ENCODE measurements at places on chromosomes 7 and 10.
A peak's percentile ranks its signal among the peaks of the same experiment; 100 is the strongest.

DNA sequence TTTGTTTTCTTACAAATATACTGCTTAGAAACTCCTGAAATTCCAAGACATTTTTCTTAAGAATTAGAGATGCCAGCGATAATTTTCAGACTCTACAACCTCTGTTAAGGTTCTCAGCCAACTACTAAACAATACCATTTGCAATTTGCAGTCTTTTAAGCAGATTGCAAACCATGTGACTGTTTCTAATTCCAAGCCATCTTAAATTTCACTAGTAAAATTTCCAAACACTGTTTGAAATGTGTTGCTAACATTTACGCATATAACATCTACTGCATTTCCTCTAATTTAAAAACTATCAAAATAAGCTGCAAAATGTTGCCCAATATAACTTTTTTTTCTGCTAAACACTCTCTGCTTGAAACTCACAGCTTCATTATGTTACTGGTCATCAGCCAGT is 56.0 kb upstream of the MACROH2A2 start:
- no peak for DNase-seq

- DNase-seq: no peak
Measured at GRCh38 chr10:116826803-116827202, 22.5 kb upstream of the ENO4 start.

- no peak for DNase-seq
Measured at GRCh38 chr7:120583899-120584586, 273.9 kb downstream of the TSPAN12 start.

- DNase-seq: no peak
Measured at GRCh38 chr7:114160925-114161324, 242.1 kb upstream of the PPP1R3A start.

GRCh38 chr10:124711145-124711544 is 33.0 kb downstream of the FAM53B start:
- peak; percentile 6 for DNase-seq

GRCh38 chr7:127874951-127875608 is 156.2 kb downstream of the LRRC4 start:
- DNase-seq: no peak

GRCh38 chr7:23470330-23471105 is at the start of gene IGF2BP3:
Gene IGF2BP3, minus strand, starts transcription at chr7:23470491. Its CDS starts 381 bp downstream, at chr7:23470110.
- no peak for DNase-seq

GRCh38 chr10:42973411-42973810 is 103.5 kb upstream of the RET start:
- no peak for DNase-seq

- no peak for DNase-seq
Measured at GRCh38 chr7:49762666-49763065, 10.8 kb upstream of the VWC2 start.

DNA sequence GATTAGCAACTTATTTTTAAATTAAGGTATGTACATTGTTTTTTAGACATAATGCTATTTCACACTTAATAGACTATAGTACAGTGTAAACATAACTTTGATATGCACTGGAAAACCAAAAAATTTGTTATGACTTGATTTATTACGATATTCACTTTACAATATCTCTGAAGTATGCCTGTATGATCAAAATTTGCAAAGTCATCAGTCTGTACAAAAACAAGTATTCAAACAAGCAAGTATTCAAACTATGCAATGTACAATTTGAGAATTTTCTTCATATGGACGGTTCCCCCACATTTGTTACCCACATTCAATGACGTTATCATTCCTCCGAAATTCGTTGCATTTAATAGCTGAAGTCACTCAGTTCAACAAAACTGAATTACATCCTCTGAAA is 147.9 kb downstream of the AVL9 start:
- no peak for DNase-seq

DNA sequence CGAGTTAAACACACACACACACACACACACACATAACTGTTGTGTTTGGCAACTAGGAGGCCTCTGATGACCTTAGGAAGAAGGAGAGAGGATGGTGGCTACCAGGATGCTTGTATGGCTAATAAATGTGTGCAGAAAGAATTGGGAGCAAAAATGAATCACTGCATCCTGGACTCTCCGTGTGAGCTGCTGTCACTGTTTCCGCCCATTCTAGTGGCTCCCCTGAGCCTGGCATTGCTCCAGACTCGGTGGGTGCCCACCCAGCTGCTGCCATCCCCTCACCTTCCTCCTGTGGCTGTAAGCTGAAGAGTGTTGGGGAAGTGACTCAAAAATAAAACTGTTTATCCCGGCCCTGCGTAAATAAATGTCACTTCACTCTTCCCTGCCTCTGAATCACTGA is 149.5 kb upstream of the MINDY3 start:
- DNase-seq: no peak

DNA sequence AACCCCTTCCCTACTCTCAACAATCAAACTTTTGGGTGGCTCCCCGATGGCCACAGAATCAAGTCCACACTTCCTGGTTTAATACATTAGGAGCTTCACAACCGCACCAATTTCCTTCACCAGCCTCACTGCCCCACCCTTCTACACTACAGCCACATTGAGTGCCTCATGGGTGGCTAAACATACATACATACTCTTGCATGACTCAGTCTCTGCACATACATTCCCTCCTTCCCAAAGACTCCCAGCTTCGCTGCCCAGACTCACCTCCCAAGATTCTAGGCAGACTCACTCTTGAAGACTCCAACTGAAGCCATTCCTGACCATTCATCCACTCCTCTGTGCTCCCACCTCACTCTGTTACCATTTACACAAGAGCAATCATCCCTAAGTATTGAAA is 15.9 kb downstream of the VPS41 start:
- no peak for DNase-seq

DNA sequence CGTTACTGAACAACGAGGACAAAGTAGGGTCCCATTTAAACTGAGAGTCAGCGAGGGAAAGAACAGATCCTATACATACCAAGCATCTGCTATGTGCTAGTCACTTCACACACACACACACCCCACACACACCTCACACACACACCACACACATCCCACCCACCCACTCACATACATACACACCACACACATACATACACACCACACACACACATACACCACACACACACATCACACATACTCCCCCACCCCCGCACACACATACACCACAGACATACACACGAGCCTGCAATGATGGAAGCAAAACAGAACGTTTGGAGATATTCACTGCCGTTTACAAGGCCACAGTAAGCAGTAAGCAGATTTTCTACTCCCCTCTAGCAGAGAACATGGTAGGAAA is 607 bp upstream of the GRB10 start:
- DNase-seq: no peak

GRCh38 chr7:28142650-28143049 is 37.9 kb downstream of the JAZF1 start:
- no peak for DNase-seq

- no peak for DNase-seq
Measured at GRCh38 chr7:47148536-47149207, 433.2 kb downstream of the TNS3 start.

DNA sequence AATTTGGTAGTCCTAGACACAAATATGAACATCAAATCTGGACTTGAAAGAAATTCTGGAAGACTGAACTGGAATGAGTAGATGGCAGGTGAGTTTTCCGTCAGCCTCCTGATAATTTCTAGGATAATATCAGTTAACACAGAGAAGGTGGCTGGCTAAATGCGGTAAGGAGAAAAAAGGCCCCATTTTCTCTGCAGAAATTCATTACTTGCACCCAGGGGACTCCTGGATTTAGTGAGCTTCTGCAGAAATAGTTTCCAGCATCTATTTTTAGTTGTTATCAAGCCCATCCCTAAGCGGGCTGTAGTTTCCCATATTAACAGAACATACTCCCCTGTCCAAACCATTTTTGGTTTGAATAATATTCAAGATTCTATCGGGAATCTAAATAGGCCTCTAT is 181.9 kb upstream of the TCERG1L start:
- no peak for DNase-seq

- no peak for DNase-seq
Measured at GRCh38 chr10:73079779-73080541, 16.7 kb downstream of the P4HA1 start.

- no peak for DNase-seq
Measured at GRCh38 chr7:85685901-85686300, 499.0 kb upstream of the SEMA3D start.

DNA sequence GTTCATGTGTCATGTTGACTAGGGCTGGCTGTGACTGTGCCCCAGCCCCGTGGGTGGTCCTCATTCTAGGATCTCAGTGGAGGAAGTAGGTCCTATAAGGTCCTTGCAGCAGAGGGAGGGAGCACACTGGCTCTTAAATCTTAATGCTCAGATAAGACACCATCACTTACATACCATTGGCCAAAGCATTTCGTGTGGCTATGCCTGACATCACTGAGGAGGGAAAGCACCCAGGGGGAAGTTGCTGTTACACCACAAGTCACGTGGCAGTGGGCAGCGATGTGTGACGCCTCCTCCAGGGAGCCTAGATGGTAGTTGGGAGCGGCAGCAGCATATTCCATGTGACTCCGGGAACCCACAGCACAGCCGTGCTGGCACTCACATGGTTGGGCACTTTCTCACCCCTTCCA is 224.7 kb upstream of the SH2B2 start:
- peak; percentile 46 for DNase-seq

DNA sequence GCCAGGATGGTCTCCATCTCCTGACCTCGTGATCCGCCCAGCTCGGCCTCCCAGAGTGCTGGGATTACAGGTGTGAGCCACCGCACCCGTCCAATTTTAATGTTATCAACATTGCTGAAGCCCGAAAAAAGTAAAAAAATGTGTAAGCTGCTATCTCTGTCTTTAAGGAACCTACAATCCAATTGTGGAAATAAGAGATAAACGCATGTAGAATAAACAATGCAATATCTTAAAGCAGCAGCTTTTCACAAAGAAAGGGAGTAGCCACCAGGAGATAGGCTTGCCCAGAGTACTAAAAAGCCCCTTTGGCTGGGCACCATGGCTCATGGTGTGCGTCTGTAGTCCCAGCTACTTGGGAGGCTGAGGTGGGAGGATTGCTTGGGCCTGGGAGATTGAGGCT is 282.9 kb upstream of the LYZL1 start:
- DNase-seq: no peak

GRCh38 chr10:44589944-44590449 is 205.1 kb upstream of the CXCL12 start:
- DNase-seq: no peak

- DNase-seq: no peak
Measured at GRCh38 chr7:13042605-13043236, 355.3 kb downstream of the ARL4A start.

DNA sequence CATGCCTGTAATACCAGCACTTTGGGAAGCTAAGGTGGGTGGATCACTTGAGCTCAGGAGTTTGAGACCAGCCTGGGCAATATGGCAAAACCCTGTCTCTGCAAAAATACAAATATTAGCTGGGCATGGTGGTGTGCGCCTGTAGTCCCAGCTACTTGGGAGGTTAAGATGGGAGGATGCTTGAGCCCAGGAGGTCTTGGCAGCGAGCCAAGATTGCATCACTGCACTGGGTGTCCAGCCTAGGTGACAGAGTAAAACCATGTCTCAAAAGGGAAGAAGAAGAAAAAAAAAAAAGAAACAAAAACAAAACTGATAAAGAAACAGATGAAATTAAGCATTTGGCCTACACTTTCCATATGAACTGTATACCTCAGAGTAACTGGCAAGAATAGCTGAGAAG is 319.2 kb downstream of the PARD3 start:
- no peak for DNase-seq

DNA sequence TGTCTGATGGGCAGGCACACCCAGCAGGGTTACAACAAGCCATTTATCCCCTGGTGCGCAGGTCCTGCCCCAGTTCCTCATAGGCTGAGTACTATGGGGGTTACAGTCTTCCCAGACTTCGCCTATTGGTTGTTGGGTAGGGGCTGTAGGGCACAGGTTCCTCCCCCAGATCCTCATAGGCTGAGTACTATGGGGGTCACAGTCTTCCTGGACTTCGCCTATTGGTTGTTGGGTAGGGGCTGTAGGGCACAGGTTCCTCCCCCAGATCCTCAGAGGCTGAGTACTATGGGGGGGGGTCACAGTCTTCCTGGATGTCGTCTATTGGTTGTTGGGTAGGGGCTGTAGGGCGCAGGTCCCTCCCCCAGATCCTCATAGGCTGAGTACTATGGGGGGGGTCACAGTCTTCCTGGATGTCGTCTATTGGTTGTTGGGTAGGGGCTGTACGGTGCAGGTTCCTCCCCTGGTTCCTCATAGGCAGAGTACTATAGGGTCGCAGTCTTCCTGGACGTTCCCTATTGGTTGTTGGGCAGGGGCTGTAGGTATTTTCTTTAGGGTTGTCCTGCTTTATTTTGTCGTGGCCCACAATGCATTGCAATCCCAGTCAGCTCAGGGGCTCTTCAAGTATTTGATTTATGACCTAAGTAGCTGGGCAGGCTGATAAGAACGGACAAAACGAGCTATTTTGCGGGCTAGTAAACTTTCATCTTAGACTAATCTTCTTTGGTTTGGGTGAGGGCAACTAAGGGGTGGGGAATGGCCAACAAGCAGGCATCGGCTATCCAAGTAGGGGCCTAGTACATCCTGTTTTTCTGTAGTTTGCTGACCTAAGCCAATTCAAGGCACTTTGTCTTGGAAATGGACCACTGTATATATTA is 3.4 kb downstream of the LRRC27 start:
- DNase-seq: no peak

- no peak for DNase-seq
Measured at GRCh38 chr10:43689007-43689491, 40.4 kb upstream of the ZNF32 start.

DNA sequence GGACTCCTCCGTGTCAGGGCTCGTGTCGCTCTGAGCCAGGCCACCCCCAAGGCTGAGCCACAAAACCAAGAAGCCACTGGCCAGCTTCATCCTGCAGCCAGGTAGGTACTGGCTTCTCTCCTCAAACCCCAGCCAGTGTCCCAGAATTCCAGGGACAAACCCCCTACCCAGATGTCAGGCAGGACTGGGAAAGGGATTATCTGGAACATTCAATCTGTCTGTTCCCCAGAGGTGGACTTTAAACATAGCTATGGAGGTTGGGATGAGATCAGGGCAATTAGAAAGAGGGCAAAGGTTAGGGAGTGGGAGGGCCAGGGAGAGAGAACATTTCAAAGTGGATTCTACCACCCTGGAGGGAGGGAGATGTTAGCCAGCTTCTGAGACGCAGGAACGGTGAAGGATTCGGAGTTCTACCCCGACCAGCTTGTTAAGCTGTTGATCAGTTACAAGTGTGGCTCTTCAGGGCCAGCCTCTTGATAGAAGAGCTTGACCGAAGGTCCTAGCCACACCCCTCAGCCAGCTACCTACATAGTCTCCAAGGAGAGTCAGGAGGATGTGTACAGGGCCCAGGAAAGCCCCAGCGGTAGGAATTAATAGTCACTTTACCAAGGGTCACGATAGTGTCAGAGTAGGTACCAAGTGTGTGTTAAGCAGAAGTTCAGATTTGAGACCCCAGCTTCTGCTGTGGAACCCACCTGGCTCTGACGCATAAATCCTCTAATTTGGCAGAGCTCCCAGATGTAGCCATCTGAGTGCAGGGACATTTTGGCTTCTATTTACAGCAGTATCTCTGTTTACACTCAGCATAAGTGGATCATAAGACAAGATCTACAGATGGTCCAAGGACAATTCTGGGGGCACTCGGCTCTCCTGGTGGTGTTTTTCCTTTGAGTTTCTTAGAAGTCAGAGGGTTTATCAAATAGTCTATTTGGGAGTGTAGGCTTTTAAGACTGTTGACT is at the start of gene PLA2G12B:
Gene PLA2G12B (minus strand): TSS at position 211 of the 959 bp plus-strand sequence. CDS start 121 bp downstream, at position 90.
- DNase-seq: no peak
